ENCODE measurements at places on chromosomes 4 and X.

DNA sequence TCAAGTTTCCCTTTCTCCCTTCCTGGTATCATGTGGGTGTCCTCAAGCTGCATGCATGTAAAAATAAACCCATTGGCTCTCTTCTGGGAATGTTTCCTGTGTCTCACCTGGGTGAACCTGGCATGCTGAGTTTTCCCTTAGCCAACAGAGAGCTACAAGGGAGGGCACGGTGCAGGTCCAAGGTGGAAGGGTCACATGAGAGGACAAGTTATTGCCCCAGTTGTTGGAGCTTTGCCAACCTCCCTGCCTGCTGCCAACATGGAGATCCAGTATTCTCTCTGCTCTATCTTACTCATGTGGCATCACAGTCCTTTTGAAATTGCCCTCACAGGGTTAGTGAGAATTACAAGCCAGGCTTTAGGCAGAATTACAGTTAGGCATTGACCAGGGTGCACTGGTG, 196.1 kb upstream of the GYPA start:
- no peak for DNase-seq

- no peak for DNase-seq
These were observed 16.7 kb downstream of the PPP4R3C start for GRCh38 chrX:27446423-27446822.

GRCh38 chr4:3223346-3223745, 25.6 kb upstream of the MSANTD1 start:
- no peak for DNase-seq

GRCh38 chr4:16617435-16617834, 281.0 kb downstream of the LDB2 start:
- DNase-seq = no peak

DNA sequence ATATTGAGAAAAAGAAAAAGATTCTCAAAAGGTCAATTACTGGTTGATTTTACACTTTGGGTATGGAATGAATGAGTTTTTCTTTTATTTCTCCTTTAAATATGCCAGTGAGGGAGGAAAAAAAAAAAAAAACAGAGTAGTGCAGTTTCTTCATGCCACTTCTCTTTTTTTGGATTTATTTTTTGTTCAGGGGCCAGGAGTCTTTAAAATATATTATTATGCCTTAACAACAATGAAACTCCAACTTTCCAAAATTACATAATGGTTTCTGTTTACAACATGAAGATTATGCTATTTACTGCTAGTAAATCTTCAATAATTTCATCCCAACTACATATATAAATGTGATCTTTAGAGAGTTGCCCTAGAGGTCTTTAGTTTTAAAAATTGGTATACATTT, 31.9 kb downstream of the DTHD1 start:
- no peak for DNase-seq

- DNase-seq = no peak
These were observed 49.2 kb upstream of the TLR2 start for GRCh38 chr4:153634738-153635353.

DNA sequence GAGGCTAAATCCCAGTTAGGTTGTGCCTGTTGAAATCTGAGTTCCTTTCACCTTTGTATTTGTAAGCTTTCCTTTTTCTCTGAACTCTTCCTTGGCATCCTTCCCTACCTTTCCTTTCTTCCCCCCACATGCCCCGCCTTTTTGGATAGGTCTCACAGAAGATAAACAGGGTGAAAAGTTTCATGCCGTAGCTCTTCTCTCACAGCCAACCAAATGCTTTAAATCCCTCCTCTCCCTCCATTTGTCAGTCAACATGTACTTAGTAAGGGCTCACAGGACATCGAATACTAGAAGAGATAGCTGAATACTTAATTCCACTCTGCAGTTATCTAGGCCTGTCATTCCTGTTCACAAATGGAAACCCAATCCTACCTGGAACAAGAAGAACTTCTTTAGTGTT, 107.1 kb upstream of the BMPR1B start:
- no peak for DNase-seq

DNA sequence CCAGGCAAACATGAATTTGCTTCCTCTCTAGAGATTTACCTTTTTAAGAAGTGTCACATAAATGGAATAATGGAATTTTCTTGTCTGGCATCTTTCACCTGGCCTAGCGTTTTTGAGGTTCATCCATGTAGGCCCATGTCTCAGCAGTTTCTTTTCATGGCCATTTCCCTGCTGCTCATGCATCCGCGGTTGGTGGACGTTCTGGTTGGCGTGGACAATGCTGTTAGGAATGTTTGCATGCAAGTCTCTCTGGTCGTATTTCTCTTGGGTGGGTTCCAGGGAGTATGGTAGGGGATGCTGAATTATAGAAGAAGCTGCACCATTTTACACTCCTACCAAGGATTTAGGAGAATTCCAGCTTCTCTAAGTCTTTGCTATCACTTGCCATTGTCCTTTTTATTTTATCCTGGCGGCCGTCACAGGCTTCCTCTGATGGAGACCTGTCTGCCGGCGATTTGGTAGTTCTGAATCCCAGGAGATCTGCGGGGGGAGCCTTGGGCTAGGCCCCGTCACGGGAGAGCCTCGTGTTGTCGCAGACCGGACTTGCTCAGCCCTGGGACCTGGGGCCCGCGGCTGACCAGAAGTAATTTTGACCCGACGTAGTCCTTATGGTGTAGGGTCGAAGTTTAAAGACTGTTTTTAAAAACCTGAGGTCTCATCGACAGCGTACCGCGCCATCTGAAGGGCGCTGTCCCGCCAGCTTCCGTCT, 56.9 kb upstream of the TADA2B start:
- no peak for DNase-seq

DNA sequence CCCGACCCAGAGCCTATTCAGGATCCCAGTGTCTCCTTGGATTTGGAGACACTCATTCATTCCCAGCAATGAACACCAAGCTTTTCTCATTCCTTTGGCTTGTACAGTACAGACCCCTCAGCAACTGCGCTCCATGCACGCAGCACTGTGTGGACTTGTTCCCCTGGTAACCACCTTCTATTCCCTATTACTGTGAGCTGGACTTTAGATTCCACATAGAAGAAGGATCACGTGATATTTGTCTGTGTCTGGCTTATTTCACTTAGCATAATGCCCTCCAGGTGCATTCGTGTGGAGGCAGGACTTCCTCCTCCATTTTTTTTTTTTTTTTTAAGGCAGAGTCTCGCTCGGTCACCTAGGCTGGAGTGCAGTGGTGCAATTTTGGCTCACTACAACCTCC, 106.4 kb downstream of the PHKA2 start:
- no peak for DNase-seq

DNA sequence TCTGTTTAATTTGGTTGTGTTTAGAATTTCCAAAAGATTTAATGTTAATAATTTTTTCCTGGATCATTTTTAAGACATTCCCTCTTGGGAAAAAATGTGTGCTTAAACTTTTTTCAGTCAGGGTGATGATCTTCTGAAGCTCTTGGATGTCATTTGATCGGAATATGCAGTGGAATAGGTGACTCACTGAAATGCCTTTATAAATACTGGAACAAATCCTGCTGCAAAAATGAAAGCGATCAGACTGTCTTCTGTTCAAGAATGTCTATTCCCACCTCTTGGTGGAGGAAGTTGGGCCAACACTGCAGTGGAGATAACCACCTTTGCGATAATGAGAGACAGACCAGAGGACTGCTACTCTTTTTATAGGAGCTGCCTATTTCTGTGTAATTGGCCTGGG, 46.7 kb downstream of the LARP1B start:
- DNase-seq = no peak

DNA sequence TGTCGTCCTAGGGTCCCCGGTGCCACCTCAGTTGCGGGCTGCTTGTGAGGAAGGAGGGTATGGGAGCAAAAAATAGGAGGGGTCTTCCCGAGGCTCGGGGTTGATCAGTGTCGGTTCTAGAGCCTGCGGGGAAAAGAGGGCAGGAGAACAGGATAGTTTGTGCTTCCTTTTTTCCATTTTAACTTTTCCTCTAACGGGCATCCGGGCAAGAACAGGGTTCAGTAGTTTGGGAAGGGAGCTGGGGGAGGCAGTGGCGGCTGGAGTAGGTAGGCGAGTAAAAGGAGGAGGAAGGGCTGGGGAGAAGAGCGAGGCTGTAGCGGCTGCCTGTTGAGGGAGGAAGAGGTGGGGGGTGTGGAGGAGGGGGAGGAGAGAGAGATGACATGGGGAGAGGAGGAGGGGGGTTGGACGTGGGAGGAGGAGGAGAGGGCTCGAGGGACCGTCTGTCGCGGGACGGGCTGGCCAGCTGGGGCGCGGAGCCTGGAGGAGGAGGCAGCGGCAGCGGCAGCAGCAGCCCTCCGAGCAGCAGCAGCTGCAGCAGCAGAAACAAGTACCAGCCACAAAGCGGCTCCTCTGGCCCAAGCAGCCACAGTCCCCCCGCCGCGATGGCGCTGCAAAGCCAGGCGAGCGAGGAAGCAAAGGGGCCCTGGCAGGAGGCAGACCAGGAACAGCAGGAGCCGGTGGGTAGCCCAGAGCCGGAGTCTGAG, at the start of gene SLC16A2:
TSS of gene SLC16A2 (plus strand) at position 458 of the 704 bp plus-strand sequence. CDS start at position 603, 145 bp downstream.
- no peak for DNase-seq

GRCh38 chr4:84032372-84032771, 466.7 kb downstream of the NKX6-1 start:
- no peak for DNase-seq

DNA sequence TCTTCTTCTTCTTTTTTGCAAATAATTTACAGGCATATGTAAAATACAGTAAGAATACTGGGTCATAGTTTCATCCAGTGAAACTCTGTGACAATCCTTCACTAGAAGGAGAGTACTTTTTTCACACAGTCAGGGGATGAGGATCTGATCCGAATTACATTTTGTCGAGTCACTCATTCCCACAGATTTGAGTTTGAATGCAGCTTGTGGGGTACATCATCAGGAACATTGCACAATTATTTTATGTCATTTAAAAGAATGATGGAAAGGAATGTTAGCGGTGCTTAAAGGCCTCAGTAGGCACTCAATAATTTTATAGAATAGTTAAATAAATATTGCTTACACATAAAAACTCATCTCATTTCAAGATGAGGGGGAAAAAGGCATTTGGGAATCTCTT, 88.6 kb downstream of the CHRNA9 start:
- DNase-seq = no peak

DNA sequence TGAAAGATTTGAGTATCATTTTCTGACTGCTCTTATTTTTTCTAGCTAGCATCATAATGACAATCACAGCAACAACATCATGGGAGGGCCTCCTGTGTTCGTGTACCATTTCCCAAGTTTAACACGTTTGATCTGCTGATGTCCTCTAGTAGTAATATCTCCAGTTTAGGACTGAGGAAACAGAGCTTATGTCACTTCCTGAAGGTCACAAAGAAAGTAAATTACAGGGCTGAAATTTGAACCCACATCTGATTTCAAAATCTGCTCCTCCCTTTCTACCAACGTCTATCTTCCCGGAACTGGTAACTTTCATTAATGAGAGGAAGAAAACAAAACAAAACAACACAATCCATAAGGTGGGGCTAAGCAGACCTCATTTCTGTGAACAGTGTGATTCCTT, 302.7 kb downstream of the PACRGL start:
- DNase-seq = no peak

GRCh38 chrX:154082396-154083125, 15.0 kb downstream of the MECP2 start:
- no peak for DNase-seq

- no peak for DNase-seq
These were observed 97.3 kb upstream of the DCLK2 start for GRCh38 chr4:149980941-149981340.

- no peak for DNase-seq
These were observed 349.5 kb downstream of the HS3ST1 start for GRCh38 chr4:11079171-11079570.

- no peak for DNase-seq
These were observed 50.2 kb downstream of the LEF1 start for GRCh38 chr4:108118505-108118904.

- peak; percentile 28 for DNase-seq
These were observed 1.8 kb downstream of the SLC38A5 start for GRCh38 chrX:48468247-48468671.

GRCh38 chrX:53831662-53832635, 145.4 kb upstream of the HUWE1 start:
- peak; percentile 3 for DNase-seq
